Mammary epithelial cell (primary cell): ENCODE measurements at places on chromosomes 2 and 18.
A peak's percentile ranks its signal among the peaks of the same experiment; 100 is the strongest.

DNA sequence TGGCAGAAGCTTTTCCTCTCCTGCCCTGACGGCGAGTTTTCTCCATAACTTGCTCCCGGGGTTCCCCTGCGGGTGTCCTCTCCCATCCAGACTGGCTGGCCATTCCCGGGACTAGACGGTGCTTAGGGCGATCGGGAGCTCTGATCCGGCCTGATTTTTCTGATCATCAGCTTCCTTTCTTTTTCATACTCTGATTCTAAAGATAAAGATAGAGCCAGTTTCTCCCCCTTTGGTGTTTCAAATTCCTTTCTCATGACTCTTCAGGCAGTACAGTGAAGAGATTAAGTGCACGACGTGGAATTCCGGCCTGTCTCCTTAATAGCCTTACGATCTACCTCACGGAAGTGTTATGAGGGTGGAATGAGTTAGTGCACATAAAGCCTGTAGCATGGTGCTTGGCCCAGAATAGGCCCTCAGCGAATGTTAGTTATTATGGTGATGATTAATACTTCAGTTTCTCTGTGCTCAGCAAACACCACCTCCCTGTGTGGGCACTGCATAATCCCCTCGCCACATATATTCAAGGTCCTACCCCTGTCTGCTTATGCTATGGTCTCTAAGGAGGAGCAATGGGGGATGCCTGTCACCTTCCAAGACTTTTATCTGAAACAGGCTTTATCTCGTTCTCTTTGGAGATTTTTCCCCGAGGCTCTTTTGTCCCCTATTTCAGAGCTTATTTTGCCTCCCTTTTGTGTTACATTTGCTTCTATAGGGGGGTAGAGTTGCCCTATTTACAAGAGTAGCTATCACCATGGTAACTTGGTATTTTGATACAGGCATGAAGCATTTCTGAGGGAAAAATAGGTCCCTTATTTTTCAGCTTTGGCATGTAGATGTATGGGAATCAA, 254.8 kb downstream of the CDH2 start:
- DNase-seq = peak; percentile 60

- DNase-seq = no peak
These were observed 254.4 kb upstream of the CHAC2 start for GRCh38 chr2:53513167-53513666.

DNA sequence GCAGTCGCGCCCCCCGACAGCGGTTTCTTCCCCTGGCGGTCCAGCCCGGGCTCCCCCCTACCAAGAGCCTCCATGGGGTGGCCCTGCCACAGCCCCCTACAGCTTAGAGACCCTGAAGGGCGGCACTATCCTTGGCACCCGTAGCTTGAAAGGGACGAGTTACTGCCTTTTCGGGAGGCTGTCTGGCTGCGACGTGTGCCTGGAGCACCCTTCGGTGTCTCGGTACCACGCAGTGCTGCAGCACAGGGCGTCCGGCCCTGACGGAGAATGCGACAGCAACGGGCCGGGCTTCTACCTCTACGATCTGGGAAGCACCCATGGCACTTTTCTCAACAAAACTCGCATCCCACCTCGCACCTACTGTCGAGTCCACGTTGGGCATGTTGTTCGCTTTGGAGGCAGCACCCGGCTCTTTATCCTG, 475 bp downstream of the SLC4A1AP start:
- DNase-seq = no peak

GRCh38 chr18:28113271-28114029, 63.5 kb downstream of the CDH2 start:
- no peak for DNase-seq

- no peak for DNase-seq
These were observed 57.7 kb downstream of the TSHZ1 start for GRCh38 chr18:75268364-75268646.

DNA sequence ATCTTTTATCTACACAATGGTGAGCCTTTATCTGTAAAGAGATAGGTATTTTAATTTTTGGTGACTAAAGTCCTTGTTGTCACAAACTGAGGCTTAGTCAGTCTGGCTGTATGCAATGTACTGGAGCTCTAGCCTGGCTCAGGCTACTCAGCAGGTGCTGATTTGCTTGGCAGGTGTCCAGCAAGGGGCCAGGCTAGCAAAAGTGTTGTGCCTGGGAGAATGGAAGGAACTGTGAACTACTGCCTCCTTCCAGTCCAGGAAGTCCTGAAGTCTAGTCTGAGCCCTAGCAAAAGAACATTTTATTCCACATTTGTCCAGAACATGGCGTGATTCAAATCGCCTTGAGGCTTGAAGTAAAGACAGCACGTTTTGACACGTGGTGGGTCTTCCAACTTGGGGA, 260.5 kb downstream of the CCDC85A start:
- DNase-seq = no peak

DNA sequence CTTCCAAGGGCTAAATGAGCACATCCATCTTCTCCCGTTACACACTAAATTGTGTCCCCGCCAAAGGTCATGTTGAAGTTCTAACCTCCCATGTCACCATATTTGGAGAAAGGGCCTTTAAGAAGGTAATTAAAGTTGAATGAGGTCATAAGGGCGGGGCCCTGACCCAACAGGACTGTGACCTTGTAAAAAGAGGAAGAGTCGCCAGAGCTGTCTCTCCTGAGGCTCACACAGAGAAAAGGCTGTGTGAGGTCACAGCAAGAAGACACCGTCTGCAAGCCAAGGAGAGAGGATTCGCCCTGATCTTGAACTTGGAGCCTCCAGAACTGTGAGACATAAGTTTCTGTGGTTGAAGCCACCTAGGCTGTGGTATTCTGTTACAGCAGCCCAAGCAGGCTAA, 24.1 kb downstream of the TRABD2A start:
- DNase-seq = no peak

DNA sequence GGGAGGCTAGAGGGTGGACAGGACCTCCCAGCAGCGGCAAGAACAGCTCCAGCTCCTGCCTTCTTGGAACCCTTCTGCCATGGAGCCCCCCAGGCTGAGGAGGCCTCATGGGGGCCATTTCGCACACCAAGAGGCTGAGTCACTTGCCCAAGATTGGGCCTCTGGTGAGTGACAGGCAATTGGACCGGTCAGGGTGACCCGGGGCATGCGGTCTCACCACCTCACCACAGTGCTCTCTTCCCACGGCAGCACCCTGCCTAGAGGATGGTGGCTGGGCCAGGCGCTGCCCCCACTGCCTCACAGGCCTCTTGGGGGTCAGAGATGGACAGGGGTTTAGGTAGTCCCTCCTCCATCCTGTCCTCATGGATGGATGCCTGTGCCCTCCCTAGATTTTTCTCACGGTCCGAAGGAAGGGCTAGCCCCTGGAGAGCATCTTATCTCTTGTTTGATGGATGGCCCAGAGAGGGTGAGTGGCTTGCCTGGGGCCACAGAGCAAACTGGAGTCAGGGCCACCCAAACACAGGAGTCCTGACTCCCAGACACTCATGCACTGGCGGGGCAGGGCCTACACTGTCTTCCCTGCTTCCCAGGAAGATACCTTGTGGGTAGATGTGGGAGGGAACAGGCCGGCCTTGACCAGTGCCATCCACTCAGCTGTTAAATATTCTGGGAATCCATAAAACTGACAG, 119.2 kb downstream of the INHBB start:
- DNase-seq = no peak

- DNase-seq = no peak
These were observed 48.8 kb downstream of the SLC66A2 start for GRCh38 chr18:79902640-79903039.

- no peak for DNase-seq
These were observed 11.4 kb downstream of the ATOH8 start for GRCh38 chr2:85765081-85765731.

- DNase-seq = no peak
These were observed 87.5 kb upstream of the COPS8 start for GRCh38 chr2:236998236-236998635.

DNA sequence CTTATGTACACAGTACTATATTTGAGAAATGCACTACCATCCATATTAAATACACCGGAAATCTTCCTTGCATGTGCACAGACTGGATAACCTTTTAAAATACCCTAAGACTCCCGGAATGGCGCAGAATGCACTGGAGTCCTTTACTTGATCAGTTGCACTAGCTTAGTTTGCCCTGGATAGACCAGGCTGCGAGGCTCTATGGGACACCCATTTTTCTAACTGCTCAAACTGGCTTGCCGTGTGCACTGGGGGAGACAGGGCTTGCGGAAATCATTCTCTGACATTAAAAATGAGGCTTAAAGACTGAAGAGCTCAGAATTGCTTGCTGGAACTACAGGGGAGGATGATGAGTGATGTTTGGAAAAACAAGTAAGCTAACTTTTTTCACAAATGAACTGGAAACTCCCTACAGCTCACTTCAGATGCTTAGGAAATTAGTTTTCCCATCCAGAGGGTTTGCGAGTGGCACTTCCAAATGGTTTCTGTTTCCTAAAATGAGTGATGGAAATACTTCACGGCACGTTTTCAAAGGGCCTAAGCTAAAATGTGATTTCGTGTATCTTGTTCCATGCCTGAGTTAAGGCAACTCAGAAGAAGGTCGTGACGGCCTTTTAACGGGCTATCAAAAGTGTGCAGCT, 2.7 kb downstream of the NCK2 start:
- peak; percentile 61 for DNase-seq

GRCh38 chr2:95312543-95313201, 15.5 kb downstream of the KCNIP3 start:
- no peak for DNase-seq

DNA sequence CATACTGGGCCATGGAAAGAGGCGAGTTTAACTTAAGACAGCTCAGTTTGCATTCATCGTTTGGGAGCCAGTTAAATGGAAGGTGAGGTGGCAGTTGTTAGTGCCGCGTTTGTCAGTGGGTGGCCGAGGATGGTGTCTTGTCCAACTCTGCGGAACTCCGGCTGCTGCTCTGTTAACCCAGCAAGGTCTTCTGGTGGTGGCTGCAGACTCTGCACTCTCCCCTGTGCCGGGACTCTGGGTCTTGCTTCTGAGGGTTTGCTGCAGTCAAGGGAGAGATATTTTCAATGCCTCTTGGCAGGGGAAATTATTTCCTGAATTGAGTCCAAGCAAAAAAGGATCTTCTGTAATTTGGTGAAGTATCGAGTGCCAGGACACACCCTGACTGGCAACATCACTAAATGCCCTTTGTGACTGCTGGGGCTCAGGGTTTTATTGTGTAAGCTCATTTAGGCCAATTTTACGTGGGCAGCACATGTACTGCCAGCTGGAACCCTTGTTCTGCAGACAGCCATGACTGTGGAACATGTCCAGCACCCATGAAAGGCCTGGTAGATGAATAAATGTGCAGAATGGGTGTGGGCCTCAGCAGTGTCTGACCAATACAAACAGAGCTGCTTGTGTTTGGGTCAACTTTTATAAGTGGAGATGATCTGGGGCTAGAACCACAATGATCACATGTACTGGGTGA, 58.1 kb downstream of the IL1R2 start:
- DNase-seq = no peak

GRCh38 chr2:17057109-17058017, 391.7 kb upstream of the CYRIA start:
- DNase-seq = no peak

DNA sequence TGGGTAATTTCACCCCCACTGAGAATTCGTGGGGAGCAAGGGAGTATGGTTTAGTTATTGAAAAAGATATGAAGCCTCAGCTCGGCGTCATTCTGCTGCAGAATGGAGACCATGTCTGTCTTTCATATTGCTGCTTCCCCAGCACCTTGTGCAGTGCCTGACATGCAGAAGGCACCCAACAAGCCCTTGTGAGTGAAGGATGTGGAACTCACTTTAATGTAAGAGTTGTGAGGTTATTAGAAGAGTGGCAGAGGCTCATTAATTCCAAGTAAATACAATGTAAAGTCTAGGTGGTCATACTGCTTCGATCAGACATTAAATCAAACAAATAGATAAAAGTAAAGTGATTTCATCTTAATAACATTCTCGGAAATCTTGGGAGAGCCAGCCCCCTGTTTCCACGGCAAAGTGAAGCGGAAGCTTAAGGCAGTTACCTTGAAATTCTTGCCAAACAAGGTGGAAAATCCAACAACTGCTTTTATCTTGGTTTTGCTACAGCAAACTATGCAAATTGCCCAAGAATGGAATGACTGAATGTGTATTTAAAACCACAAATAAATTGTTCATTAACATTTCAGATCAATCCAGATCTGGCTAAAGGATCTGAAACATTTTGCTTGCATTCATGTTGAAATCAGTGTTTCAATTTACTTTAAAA, 9.6 kb downstream of the CFAP221 start:
- DNase-seq = no peak

GRCh38 chr18:59867337-59868104, 32.3 kb upstream of the PMAIP1 start:
- DNase-seq = no peak

DNA sequence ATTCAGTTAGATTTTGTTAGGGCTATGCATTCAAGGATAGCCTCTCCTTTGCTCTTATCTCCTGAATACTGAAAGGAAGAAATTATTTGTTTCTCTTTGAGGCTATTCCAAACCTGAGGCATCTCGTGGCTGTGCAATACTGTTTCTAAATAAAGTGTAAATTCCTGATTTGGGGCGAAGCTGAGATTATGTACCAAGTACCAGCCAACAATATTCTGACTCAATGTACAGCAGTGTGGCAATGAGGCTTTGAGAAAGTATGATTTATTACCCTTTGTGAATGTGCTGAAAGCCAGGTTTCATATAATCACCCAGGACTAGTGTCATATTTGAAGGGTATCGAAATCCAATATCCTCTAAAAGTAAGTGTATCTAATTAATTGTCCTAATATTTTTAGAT, 113.5 kb downstream of the MEIS1 start:
- no peak for DNase-seq

DNA sequence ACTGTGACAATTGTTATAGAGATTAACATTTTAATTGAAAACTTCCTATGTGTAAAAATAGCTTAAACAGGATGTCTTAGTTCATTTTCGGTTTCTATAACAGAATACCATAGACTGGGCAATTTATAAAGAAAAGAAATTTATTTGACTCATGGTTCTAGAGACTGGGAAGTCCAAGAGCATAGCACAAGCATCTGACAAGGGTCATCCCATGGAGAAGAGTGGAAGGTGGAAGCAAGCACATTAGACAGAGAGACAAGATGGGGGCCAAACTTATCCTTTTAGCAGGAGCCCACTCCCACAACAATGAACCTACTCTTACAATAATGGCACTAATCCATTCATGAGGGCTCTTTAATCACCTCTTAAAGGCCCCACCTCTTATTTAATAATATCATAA, 100.3 kb downstream of the FAM161A start:
- DNase-seq = no peak

- DNase-seq = no peak
These were observed 268.2 kb upstream of the ID2 start for GRCh38 chr2:8413589-8414135.

DNA sequence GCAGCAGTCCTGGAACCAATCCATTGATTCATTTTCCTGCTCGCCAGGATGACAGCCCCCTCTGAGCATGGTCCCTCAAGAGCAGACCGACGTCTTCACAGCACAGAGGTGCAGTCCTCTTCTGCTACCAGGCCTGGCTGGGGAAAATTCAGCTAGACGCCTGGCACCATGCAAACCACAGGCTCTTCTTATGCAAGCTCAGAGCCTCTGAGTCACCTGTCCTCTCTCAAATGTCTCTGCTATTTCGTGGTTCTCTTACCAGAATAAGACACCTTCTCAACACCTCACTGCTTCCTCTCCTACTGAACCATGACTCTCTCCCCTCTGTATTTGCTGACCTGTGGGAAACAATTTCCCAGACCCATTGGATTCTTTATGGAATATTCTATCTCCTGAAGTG, 79.8 kb upstream of the CYRIA start:
- DNase-seq = peak; percentile 42
